ENCODE measurements at places on chromosomes 13 and 19.

- DNase-seq = no peak
These were observed 13.8 kb downstream of the CIC start for GRCh38 chr19:42282819-42283187.

GRCh38 chr19:46408664-46409039 lies 4.7 kb downstream of the CCDC8 start:
- no peak for DNase-seq

GRCh38 chr19:1074544-1075283 lies 7.7 kb downstream of the ARHGAP45 start:
- DNase-seq = peak; percentile 88

- DNase-seq = no peak
These were observed 15.2 kb upstream of the IZUMO2 start for GRCh38 chr19:50178320-50178719.

DNA sequence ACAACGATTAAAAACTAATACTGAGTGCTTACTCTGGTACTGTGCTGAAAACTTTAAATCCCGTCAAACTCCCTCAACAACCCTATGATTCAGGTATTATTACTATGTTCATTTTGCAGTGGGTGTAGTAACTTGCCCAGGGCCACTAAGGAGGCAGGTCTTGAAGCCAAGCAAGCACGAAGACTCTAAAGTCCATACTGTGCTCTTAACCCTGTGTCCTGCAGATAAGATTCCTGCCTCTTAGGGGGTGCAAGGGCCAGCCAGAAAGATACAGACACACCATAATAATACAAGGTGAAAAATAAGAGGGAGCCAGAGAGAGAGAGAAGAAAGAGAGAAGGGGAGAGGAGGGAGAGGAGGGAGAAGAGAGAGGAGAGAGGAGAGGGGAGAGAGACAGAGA lies 95.5 kb downstream of the CDADC1 start:
- DNase-seq = no peak

- no peak for DNase-seq
These were observed 61.1 kb downstream of the SERP2 start for GRCh38 chr13:44434766-44435141.

DNA sequence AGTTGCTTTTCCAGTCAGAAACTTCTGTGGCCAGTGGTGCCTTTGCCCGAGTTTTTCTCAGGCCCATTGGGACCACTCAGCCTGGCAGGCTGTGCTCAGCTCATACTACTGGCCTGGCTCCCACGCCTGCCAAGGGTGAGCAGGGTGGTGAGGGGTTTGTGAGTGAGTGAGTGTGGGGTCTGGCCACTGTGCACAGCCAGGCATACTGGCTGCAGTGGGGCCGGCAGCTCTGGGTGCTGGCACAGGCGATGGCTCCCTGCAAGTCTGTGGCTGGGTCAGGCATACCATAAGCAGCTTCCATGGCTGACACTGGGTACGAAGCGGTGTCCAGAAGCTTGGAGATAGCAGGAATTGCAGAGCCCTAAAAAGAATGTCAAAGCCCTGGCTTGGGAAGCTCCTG lies 161.0 kb downstream of the SLITRK6 start:
- DNase-seq = no peak

DNA sequence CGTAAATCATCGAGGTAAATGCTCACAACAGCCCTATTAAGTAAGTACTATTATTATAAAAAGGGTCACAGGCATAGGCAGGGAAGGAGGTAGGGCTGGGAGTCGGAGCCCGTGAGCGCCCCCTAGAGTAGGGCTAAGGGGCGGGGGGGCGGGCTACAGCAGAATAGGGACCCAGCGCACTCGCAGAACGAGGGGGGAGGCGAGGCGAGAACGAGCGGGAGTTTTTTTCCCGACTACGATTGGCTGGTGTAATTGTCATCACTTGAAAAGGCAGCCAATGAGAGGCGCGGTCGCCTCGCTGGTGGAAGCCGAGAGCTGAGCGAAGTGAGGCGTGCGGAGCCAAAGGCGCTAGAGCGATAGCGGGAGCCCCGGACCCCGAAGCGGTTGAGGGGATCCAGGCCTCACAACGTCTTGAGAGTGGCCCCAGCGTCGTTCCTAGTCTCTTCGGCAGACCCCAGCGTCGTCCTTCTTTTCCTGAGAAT lies 24.2 kb downstream of the KEAP1 start:
- peak; percentile 94 for DNase-seq

DNA sequence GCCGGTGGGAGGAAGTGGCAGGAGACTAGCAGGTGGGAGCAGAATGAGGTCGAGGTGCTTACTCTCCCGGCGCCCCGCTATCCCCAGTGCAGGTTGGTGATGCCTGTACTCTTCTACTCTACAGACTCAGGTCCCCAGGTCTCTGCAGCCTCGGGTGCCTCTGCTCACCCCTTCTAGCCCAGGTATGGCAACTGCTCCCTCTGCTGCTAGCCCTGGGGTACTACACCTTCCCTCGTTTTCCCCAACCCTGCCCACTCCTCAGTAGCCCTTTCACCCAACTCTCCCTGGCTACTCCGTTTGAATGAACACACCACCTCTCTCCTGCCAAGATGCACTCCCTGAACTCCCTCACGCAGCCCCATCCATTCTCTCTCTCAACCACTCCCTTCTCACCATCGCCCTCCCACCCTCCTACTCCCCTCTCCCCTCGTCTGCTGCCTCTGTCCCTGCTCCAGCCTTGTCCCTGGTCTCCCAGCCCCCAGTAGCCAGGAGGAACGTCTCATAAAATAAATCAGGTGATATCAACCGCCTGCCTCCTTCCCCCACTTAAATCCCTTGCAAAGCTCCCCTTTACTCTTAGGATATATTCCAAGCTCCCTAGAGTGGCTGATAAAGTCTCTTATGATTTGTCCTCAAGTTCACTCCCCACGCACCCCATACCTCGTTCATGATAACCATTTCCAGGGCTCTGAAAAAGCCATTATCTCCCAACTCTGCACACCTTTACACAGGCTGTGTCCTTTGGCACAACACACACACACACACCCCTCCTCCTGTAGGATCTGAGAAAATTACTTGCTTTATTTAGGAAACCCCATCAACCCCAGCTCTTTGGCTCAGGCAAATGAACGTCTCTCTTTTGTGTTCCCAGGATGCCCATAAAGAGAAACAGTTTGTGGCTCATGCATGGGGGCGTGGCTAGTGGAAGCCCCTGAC lies 8.2 kb upstream of the MEIS3 start:
- peak; percentile 80 for DNase-seq

- DNase-seq = no peak
These were observed 4.2 kb downstream of the FPR3 start for GRCh38 chr19:51799034-51799773.

GRCh38 chr19:2976609-2977000 lies 759 bp upstream of the TLE6 start:
- no peak for DNase-seq

GRCh38 chr13:42803563-42804204 lies 22.3 kb downstream of the FAM216B start:
- no peak for DNase-seq

- no peak for DNase-seq
These were observed 6.8 kb downstream of the FAM98C start for GRCh38 chr19:38409631-38410133.

- no peak for DNase-seq
These were observed 70.0 kb downstream of the ATP11A start for GRCh38 chr13:112759827-112760226.

DNA sequence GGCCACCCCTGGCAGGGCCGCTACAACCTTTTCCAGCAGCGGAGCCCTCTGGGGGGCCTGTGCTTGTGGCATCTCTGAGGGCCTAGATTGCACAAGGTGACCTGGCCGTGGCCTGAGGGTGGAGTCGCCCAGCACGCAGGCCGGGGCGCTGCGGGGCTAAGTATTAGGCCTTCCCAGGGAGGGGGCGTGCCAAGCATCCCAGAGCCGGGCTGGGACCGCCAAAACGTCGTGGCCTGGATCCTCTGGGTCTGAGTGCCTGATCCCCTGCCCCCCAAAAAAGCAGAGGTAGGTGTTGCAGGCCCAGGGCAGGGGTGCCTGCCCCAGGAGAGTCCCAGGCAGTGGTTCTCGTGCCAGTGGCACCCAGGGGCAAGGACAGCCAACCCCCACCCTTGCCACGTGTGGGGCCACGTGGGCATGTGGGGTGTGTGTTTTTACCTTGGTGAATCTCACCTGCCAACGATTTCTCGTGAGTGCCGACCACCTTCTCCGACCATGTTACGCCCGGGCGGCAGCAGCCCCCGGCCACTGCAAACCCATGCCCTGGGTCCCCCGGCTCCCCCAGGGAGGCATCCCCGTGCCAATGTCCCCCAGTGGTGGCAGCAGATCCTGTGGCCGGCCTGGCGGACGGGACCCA lies 12.6 kb upstream of the GNA15 start:
- DNase-seq = no peak

GRCh38 chr13:104799152-104799551 lies 1732.9 kb upstream of the SLC10A2 start:
- no peak for DNase-seq

DNA sequence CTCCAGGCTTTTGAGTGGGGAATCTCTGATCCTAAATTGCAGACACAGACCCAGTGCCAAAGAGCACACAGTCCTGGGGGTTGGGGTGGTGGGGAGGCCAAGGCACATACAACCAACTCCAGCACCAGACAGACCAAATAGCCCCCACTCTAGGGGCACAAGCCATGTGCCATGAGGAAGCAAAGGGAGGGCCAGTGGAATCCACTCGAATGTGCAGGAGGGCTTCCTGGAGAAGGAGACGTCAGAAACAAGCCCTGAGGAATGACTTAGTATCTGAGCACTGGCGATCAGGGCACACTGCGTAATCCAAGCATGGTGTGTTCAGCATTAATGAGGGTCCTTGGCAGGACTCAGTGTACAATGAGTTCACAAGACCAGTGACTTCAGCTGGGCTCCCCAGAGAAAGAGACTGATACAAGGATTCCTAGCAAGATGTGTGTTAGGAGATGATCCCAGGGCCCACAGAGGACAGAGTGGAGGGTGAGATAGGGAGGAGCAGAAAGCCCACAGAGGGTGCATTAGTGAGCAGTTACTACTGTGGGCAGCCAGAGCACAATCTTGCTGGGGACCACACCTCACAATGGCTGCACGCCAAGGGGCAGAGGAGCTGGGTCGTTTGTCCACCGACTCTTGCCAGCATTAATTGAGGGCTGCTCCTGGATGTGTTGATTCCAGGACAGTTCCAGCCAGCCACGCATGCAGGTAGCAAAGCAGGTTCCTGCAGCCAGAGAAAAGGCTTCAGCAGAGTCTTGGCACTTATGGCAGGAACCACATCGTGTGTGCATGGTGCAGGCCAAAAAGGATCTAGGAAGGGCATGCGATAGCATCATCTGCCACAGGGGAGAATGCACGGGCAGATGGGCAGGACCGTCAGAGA lies 152.6 kb upstream of the VSTM2B start:
- peak; percentile 25 for DNase-seq

GRCh38 chr13:50033725-50034124 lies 18.5 kb downstream of the KCNRG start:
- no peak for DNase-seq

All from activated CD8-positive, alpha-beta memory T cell treated with anti-CD3 and anti-CD28 coated beads, Interleukin-2, amount 10 ng/mL, durations not matched to agents 7 days and 5 days (primary cell).